Astrocyte of the spinal cord (primary cell): ENCODE measurements at places on chromosomes 7 and 10.

GRCh38 chr10:6888434-6888833, 308.4 kb upstream of the PRKCQ start:
- no peak for DNase-seq

GRCh38 chr10:21650353-21650752, 116.3 kb downstream of the MLLT10 start:
- DNase-seq: no peak

DNA sequence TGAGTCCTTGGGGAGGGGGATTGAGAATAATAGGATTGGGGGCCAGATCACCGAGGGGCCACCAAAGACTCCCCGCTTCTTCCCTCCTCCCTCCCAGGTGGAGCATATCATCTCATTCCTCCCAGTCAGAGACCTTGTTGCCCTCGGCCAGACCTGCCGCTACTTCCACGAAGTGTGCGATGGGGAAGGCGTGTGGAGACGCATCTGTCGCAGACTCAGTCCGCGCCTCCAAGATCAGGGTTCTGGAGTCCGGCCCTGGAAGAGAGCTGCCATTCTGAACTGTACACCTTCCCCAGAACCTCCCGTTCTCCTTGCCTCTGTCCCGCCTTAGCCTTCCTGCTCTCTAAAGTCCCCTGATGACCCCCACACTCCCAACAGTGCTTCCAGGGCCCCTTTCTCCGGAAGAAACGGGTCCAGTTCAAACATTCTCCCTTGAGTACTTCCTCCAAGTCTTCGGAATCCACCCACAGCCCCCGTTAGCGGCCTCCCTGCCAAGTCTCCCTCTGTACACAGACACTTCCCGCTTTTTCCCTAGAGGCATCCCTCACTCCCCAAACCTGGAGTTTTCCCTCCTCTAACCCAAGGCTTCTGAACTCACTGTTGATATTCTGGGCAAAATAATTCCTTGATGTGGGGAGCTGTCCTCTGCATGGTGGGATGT, 4.1 kb downstream of the FBXO24 start:
- DNase-seq: no peak

DNA sequence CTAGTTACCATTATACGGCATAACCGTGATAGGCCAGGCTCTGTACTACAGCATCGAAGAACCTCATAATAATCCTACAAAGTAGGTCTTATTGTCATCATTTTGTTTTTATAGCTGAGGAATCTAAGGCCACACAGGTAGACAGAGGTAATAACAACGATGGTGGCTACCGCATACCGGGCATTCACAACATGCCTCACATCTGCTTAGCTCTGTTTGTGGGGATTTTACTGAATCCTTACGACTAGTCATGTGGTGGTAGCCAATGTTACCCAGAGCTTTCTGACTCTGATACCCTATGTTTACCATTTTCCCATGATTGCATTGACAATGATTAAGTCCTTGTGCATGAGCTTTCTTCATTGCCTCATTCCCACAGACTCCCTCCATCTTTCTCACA, 269.4 kb downstream of the TCF7L2 start:
- no peak for DNase-seq

GRCh38 chr10:77036993-77037734, 600.4 kb downstream of the KCNMA1 start:
- DNase-seq: peak; percentile 15

- peak; percentile 28 for DNase-seq
Measured at GRCh38 chr7:17689361-17689902, 250.9 kb downstream of the SNX13 start.

GRCh38 chr7:19262826-19263225, 117.6 kb upstream of the FERD3L start:
- no peak for DNase-seq

- no peak for DNase-seq
Measured at GRCh38 chr10:101091546-101092290, 29.9 kb downstream of the KAZALD1 start.

DNA sequence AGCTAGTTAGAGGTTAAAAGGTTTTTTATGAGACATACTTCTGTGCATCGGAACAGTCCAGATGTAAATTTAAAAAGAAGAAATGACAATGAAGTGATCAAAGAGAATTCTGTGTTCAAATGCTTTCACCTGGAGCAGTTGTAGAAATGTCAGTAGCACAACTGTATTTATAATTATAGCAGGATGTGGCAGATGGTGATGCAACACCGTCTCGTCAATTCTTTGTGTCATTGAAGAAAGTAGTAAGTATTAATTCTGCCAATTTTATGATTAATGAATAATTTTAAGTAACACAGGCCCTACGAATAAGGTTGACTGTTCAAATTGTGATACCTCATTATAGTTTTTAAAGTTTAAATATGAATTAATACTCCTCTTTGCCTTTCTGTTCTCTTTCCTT, 171.1 kb downstream of the ADK start:
- DNase-seq: no peak

GRCh38 chr7:140079121-140079536, 16.4 kb upstream of the PARP12 start:
- peak; percentile 77 for DNase-seq

DNA sequence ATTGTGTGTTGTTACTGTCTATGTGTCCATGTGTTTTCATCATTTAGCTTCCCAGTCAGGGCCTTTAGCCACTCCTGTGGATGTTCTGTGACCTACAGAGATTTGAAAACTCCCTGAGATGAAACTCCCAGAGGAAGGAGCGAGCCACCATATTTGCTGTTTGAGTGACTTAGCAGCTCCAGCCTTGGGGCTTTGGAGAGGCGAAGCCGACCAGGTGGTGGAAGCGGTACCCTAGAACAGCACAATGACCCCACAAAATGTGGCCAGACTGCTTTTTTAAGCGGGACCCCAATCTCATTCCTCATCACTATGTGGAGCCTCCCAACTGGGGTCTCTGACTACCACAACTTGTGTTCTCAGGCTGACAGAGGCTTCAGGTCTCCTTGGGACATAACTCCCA, 323.9 kb upstream of the KCND2 start:
- no peak for DNase-seq

DNA sequence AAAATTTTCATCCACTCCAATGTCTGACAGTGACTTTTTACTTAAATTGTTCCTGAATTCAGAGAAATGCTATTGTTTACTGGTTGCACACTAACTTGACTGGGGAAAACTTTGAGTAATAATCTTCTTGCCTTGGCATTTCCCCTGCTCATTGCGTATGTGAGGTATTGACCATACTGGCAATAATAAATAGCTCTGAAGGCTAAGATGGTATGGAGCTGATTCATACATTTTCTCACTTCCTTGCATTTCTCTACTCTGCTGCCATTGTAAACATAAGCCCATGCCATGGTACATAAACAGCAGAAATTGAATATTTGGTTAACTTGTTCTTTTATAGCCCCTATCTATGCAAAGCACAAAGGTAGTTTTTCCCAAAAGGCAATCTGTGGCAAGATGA, 290.0 kb downstream of the RNLS start:
- peak; percentile 33 for DNase-seq

GRCh38 chr7:41930538-41931262, 227.8 kb upstream of the INHBA start:
- DNase-seq: no peak

GRCh38 chr10:87505366-87506111, 846 bp downstream of the MINPP1 start:
- DNase-seq: peak; percentile 52

- DNase-seq: no peak
Measured at GRCh38 chr10:107576746-107577145, 412.2 kb upstream of the SORCS1 start.
